ENCODE measurements at places on chromosomes 1 and 21. TPM values are rescaled to one million over a fixed set of nuclear protein-coding genes. Genes with fewer than 3 reads are reported as not detected.

DNA sequence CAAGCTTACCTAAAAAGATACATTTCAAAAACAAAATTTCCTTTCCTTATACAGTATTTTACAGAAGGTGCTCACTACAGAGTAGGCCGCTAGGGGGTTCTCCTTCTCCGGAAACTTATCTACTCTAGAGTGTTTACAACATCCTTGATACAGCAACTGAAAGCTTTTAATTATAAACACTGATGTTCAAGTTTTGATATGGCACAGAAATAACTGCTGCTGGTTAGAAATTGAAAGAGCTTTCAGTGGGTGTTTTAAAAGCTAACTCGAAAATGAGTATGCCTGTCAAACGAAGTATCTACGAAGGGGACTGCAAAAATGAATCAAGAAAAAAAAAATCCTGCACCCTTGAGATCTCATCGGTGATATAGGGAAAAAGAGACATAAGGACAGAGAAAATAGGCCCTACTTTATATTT lies 1.0 kb downstream of the YOD1 start:
- peak overlapping the region; percentile 93 for H3K4me3 ChIP-seq
- H3K27me3 ChIP-seq = no peaks in the 10 kb centered on the region
- H3K27ac ChIP-seq = peak overlapping the region; percentile 92
- peaks cover 58% of the 10 kb centered on the region for H3K4me1 ChIP-seq
- H3K36me3 ChIP-seq = peaks cover 45% of the 10 kb centered on the region

Gene ARHGAP30
- total RNA-seq = 0.46 TPM

GRCh38 chr21:19914028-19914427 lies 1084.2 kb upstream of the NCAM2 start:
- H3K27me3 ChIP-seq = no peaks in the 10 kb centered on the region
- H3K27ac ChIP-seq = no peak overlapping the region
- no peak overlapping the region for H3K4me3 ChIP-seq
- no peaks in the 10 kb centered on the region for H3K4me1 ChIP-seq
- DNase-seq = no peak
- no peaks in the 10 kb centered on the region for H3K36me3 ChIP-seq

Gene SGIP1
- total RNA-seq = not detected

- DNase-seq = peak; percentile 69
- H3K4me1 ChIP-seq = peaks cover 17% of the 10 kb centered on the region
- peak overlapping the region; percentile 46 for H3K4me3 ChIP-seq
- peaks cover 1% of the 10 kb centered on the region for H3K36me3 ChIP-seq
- H3K27me3 ChIP-seq = no peaks in the 10 kb centered on the region
Measured at GRCh38 chr1:151458802-151459330, 428 bp downstream of the POGZ start.

All from PC-9 (cell line).